ENCODE measurements at places on chromosomes 2 and 18.

- DNase-seq: no peak
Measured at GRCh38 chr18:568731-569130, 11.4 kb upstream of the CETN1 start.

DNA sequence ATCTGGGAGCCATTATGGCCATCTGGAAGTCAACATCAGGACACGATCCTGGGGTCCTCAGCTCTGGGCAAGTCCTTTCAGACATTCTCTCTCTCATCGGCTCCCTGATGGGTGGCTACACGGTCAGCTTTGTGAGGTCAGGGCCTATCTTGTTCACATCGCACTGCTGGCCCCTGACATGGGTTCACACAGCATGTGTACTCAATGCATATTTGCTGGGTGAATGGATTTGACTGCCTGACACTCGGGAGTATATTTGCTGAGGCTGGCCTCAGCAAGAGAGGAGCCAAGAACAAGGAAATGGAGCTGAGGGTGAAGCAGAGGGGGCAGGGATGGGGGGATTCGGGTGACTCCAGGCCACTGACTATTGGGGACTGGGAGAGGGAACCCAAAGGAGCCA is 50.5 kb downstream of the SLC4A5 start:
- DNase-seq: no peak

- peak; percentile 26 for DNase-seq
Measured at GRCh38 chr18:35624146-35624545, 42.6 kb downstream of the GALNT1 start.

DNA sequence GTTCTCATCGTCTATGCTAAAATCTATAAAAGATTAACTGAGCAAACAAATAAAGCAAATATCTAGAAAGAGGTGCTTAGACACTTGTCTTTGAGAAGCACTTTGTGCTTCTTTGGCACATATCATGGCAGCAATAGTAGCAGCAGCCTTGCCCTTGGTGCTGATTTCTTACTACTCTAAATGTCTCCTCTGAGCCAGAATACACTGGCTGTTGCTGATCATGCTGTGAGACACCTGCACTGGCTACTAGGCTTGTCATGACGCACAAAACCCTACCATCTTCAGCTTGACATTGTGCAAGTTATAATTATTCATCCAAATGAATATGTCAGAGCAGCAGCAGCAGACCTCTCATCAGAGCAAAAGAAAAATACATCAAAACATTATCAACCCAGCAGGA is 46.7 kb downstream of the FANCL start:
- no peak for DNase-seq

DNA sequence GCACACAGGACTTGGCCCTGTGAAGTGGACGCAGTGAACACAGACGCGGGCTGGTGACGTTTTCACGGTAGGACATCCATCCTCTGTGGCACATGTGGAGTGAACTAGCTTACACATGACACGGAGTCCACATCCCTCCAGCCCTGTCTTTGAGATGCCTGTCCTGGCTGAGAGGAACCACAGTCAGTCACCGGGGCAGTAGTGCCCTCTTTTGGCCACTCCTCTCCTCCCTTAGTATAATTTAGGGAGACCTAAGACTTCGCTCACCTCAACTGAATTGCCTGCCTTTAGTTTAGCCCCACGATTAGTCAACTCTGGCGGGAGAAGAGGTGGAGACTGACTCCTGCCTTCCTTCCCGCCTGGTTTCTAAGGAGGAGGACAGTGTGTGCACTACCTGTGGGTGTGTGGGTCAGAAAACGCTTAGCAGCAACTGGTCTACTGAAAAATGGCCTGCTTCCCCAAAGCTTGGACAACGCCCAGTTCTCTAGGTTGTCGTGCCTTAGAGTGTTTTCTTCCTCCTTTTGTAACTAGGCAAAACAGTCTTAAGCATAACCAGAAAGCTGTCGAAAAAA is 70.6 kb downstream of the MBP start:
- peak; percentile 74 for DNase-seq

DNA sequence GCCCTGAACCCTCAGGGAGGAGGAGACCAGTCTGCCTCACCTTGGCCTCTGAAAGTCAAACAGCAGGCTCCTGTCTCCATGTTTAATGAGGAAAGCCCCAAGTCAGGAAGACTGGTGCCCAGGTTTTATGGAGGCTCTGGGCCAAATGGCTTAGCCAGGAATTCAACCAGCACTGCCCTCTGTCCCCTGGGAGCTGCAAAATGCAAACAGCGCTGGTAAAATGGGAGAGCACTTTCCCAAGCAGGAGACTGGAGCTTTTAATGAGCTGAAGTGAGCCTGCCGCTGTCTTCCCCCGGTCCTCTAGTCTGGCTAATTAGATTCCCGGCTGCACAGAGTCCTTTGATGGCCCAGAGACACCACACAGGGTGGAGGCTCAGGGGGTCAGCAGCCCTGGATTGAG is 276.0 kb upstream of the TRIB2 start:
- no peak for DNase-seq

DNA sequence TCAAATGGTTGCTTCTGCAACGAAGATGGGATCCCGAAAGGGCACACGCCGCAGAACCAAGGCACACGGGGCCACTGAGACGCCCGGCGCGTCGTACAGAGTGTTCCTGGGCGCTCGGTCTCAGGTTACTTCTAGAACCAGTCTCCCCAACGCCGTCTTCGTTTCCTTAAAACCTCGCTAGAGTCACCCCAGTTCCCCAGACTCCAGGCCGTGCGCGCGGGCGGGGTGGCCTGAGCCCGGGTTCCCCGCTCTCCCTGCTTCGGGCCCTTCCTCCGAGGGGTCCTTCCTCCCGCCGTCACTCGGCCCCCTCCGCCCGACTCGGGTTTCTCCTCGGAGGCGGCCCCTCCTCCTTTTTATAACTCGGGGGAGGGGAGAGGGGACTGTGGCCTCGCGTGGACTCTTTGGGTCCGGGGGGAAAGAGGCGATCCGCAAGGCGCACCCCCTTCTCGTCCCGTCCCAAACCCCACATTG is 774 bp upstream of the FZD7 start:
- peak; percentile 10 for DNase-seq

GRCh38 chr2:41869542-41870264 is 178.1 kb upstream of the PKDCC start:
- peak; percentile 64 for DNase-seq

DNA sequence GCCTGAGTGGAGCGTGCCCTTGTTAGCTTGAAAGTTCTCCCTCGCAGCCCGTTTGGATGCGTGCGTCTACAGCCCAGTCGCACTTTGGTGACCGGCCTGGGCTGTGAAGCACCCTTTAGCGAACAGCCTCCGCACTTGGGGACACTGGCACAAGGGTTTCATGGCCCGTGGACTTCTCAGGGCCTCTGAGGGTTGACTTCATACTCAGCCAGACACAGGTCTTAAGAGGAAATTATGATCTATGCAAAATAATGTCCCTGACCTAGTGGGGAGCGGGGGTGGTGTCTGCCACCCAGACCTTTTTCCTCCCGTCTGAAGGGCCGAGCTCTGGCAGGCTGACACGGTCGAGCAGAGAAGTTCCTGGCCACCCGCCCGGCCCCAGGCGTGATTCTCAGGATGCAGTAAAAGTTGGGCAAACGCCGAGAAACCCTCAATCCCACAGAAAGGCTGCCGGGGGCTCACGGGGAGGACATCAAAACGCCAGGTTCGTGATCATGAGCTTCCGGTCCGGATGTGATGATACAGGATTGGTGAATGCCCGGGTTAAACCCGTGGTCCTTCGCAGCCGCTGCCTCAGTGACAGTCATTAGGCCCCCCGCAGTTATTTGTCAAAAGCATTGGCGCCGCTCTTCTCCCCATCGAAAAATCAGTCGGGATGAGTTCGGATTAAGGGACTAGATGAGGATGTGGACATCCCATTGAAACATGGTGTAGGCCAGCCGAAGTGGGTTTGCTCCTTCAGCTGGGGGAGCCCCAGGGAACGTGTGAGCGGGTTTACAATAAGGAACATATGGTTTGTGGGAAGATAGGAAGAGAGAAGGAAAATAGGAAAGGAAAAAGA is 3.6 kb upstream of the PAX3 start:
- no peak for DNase-seq

DNA sequence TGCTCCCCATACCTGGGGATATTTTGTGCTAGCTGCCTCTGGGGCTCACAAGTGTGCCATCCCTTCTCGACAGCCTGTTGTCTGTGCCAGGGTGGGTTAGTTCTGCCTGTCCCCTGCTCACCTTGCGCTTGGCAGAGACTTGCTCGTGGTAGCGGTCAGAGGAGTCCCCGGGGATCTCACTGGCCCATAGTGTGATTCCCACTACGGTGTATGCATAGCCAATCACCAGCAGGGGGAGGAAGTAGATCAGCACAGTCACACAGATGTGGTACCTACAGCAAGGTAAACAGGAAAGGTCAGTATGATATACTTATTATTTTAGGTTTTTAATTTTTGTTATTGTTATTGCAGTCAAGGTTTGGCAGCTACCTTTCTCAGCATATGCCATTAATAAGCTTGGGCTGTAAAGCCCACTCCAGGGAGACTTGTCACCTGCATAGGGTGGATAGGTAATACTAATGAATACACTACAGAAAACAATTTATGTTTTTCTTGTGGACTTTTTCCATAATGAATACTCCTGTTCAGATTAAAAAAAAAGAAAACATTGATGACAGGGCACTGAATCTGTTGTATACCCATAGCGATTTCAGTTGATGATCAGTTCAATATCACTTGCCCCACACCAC is 95.2 kb downstream of the POLE4 start:
- peak; percentile 31 for DNase-seq

- DNase-seq: no peak
Measured at GRCh38 chr2:233367586-233367985, 13.3 kb downstream of the DGKD start.

GRCh38 chr2:109174626-109175349 is 45.8 kb downstream of the SH3RF3 start:
- no peak for DNase-seq

DNA sequence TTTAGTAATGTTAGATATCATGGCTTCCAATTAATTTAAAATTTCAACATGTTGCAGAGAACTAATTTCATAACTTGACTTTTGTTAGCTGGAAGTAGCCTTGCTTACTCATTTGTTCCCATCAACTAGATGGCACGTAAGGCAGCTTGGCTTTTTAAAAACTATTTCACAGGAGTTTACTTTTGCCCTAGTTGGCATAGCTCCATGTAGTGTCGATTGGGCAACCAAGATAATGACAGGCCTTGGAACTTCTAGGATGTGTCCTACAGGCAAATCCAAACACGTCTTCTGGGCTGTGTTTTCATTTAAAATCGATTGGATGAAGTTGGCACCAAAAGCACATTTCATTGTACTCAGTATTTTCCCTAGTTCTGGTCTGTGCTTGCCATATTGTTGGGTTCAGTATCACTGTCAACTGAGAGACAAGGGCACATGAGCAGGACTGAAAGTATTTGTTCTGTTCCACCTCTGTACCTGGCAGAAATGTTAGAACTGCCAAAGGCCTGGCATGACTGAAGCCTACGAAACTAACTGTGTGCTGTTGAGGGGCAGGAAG is 29.4 kb downstream of the HADHB start:
- no peak for DNase-seq

DNA sequence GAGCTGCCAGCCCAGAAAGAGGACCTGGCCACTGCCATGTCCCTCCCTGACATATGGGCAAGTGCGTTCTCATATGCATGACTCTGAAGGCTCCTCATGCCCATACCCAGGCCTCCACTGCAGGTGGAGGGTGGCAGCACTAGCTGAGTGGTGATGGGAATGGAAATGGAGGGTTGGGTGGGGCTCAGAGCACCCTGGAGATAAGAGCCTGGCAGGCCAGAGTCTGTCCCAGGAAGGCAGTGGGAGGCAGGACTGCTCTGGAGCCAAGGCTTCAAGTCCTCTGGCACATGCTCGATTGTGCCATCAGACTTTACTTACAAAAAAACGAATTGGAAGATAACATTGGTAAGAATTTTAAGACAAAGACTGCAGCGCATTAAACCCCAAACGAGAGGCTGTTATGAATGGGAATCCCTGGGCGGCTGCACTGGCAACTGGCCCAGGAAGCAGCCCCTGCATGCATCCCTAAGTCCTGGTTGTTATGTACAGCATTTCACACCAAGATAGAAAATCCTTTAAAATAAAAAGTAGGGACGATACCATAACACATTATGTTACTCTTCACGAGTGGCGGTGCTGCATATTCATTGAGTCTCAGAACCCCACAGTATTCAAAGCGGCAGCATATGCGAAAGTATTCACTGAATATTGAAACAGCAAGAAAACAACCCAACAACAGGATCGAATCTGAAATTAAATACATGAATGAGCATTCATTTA is 81.7 kb upstream of the FAM98A start:
- DNase-seq: no peak

- DNase-seq: no peak
Measured at GRCh38 chr2:15408759-15409158, 152.4 kb downstream of the NBAS start.

DNA sequence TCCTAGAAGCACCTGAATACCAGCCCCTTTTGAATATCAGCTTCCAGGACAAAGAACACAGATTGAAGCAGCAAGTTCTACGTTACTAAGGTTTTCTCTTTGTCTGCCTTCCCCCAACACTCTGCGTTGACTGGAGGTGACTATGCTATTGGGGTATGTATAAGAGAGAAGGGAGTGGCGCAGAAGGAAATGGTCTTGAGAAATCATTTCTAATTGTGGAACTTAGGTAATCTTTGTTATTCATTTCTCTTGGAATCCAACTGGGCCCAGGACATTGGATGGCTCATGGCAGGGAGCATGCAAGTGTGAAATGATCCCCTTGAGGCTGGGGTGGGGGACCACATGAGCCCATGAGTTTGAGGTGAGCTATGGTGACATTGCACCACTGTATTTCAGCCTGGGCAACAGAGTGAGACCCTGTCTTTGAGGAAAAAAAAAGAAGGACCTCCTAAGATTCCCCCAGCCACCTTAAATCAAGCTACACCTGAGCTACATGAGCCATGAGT is 29.7 kb downstream of the XDH start:
- DNase-seq: no peak

DNA sequence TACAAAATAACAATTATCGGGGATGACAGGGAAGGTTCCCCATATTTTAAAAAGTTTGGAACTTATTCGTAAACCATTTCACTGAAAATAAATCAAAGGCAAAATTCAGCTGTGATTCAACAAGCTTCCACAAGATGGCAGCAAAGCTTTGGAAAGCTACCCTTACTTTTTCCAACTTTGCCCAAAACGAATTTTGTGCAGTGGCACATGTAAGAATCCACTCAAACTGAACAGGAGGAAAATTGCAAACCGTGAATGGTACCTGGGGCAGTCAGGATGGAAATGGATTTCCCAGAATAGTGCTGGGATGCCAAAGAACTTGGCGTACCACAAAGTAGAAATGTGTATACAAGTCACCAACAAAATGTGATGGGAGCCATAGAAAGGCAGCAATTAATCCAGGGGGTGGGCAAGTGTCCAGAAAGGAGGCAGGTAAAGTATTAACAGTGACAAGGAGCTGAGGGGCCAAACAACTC is 10.7 kb downstream of the RPL31 start:
- peak; percentile 46 for DNase-seq
